ENCODE measurements at places on chromosomes 3 and 15.

- no peak for DNase-seq
These were observed 4.6 kb downstream of the LOXL1 start for GRCh38 chr15:73930790-73931281.

DNA sequence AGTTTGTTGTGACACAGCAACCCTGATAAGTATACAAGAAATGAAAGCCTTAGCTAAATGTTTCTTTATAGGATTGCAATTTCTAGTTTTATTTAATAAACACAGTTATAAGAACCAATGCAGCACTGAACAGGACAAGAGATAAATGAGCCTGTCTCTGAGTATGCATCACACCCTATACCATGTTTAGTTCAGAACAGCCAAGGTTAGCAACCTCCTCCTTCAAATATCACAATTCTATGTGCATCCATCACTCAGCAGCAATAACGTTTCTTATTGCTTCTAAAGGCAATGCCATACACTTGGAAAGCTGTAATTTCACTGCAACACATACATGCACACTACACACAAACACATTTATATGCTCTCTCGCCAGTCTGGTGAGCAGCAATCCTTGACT is 280.6 kb downstream of the PTPRG start:
- DNase-seq: no peak

GRCh38 chr3:177647341-177647740 is 450.1 kb upstream of the TBL1XR1 start:
- no peak for DNase-seq

DNA sequence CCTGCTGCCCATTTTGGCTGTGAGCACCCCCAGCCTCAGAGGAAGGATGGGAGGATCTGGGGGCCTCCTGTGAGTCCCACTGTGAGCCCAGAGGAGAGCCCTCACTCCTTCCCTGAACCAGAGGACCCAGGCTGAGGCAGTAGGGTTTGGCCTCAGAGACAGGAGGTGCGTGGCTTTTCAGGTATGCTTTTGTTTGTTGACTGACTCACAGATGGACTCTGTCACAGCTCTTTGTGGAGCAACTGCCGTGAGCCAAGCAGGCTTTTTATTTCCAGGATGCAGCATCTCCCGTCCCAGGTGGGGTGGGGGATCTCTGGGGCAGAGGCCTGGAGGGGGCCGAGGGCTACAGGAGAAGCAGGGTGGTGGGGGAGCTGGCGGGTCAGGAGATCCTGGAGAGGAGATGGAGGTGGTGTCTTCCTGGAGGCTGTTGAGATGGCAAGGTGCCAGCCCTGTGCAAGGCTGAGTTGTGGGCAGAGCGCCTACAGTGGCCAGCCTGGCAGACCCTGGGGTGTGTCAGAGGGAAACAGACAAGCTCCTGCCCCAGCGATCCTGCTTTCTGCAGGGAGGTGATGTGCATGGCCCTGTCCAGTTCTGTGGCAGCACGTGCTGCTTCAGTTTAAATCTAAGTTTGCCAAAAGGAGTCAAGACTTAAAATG is 24.0 kb downstream of the PLXNA1 start:
- no peak for DNase-seq

GRCh38 chr3:46440531-46441294 is 24.0 kb downstream of the LTF start:
- DNase-seq: no peak
